ENCODE measurements at places on chromosomes 12 and 14.

DNA sequence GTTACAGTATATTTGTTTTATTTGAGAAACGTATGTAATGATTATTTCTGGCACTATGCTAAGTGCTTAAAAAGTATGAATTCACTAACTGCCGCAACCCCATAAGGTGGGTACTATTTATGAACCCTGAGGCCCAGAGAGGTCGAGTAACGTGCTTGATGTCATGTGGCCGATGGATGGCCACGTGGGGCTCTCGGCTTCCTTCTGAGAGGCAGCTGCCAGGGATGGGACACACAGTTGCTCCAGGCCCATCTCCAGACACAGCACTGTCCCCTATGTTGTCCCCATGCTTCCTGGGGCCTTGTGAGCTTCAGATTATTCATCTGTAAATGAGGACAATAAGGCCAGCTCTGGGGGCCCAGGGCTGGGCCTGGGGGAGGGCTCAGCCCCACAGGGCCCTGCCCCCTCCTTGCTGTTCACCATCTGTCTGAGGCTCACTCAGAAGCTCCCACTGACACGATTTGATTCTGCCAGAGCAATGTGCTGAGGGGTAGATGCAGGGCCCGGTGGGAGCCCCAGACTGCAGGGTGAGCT, 115.0 kb downstream of the CALM1 start:
- DNase-seq, result no peak

- DNase-seq, result no peak
These were observed 13.5 kb downstream of the GPR84 start for GRCh38 chr12:54350743-54351142.

DNA sequence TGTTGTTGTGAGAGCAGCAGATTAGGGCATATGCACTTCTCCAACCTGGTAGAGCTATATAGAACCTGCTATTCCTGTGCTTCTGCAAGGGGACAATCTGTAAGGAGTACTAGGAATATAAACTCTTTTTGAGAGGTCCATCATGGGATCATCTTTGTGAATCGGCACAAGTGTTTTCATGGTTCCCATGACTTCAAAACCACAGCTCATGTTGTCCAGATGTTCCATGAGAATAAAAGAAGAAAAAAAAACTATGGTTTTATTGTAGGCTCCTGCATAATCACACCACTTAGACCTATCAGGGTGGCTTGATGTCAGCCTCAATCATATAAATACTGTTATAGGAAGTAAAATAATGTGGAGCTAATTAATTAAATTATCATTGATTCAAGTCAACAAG, 311.4 kb upstream of the ATP2B1 start:
- DNase-seq, result no peak

DNA sequence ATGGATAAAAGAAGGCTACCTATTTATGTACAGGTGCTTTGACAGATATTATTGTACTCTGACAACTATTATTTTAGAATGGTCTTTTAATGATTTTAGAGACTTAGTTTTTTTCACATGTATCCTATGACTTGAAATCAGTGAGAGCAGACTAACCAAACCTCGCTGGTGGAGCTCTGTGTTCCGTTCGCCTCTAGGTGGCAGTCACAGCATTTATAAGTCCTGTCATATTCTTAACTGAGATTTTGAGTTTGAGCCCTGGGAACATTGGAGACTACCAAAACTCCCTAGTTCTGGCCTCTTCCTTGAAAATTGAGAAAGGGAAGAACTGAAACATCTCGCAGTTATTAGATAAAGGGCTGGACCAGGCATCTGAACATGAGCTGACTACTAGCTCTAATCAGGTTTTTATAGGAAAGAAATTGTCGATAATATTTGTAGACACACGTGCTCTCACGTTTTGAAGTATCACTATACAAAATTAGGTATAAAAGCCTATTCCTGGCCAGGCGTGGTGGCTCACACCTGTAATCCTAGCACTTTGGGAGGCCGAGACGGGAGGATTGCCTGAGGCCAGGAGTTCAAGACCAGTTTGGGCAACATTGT, 48.3 kb downstream of the TTLL5 start:
- peak; percentile 35 for DNase-seq

GRCh38 chr12:70534466-70534865, 102.8 kb downstream of the PTPRB start:
- DNase-seq, result no peak

- DNase-seq, result no peak
These were observed 148.7 kb downstream of the ETV6 start for GRCh38 chr12:11798006-11798708.

DNA sequence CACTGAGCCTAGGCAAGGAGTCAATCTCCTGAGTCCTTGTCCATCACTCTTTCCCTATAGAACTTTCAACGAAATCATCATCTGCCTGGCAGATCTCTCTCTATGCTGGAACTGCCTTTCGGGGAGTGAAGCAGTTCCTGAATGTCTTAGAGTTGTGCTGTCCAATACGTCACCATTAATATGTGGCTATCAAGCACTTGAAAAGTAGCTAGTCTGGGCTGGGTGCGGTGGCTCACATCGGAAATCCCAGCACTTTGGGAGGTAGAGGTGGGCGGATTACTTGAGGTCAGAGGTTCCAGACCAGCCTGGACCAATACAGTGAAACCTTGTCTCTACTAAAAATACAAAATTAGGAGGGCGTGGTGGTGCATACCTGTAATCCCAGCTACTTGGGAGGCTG, 35.1 kb downstream of the NRDE2 start:
- no peak for DNase-seq

- no peak for DNase-seq
These were observed 239.4 kb upstream of the CRY1 start for GRCh38 chr12:107332743-107333142.

DNA sequence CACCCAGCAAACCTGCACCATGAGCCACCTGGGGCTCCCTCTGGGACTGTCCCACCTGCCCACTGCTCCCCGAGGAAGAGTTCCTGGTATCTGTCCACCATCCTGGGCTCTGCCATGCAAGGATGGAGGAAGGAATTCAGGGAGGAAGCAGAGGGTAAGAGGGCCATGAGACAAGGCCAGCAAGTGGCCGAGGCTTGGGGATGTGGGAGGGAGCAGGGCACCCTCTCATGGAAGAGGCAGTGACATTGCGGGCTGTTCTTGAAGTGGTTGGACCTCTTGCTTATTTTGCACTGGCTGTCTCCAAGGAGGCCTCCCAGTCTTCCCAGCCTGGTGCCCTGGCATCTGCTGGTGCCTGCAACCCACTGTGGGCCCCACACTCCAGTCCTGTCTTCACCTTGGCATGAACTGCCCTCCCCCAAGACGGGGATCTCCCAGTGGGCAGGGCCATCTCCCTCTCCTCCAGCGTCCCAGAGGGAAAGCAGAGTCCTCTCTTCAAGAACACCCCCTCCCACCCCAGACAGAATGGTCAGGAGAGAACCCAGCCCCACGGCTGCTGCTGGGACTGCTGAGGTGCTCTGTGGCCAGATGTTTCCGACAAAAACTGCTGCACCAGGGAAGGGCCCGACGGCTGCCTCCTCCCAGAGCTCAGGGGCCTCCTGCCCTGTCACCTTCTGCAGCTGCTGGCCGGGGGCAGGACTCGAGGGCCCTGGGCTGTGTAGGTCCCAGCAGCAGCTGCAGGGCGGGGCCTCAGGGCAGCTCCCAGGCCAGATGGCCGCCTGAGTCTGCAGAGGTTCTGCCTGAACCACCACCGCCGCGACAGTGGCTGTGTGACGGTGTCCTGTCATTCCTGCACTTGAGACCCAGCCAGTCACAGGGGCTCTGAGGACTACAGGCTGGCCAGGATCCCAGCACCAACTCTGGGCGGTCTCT, 1.8 kb upstream of the AKT1 start:
- DNase-seq, result no peak

GRCh38 chr12:43812926-43813325, 6.8 kb upstream of the TWF1 start:
- DNase-seq, result no peak

GRCh38 chr12:129234209-129234608, 380.9 kb downstream of the GLT1D1 start:
- DNase-seq, result no peak

- DNase-seq, result no peak
These were observed 1214.3 kb upstream of the TMEM132C start for GRCh38 chr12:127052511-127053232.

- DNase-seq, result peak; percentile 41
These were observed 4.8 kb downstream of the SLC38A1 start for GRCh38 chr12:46264057-46264456.

DNA sequence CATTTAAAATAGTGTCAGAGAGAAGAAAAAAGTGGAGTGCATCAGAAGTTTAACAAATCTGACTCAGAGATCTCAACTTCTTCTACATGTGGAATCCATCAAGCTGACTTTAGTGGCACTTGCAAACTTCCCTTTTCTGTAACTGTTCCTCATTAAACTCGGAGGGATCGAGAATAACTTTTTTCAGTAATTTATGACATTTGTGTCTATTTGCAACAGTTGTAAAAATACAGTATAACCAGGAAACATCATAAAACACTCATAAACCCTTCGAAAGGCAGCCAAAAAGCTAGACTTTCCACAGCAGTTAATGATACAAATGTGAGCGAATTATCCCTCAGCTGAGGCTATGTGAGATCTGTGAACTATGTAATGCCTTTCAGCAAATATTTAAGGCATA, 1936.8 kb upstream of the SEL1L start:
- DNase-seq, result no peak

DNA sequence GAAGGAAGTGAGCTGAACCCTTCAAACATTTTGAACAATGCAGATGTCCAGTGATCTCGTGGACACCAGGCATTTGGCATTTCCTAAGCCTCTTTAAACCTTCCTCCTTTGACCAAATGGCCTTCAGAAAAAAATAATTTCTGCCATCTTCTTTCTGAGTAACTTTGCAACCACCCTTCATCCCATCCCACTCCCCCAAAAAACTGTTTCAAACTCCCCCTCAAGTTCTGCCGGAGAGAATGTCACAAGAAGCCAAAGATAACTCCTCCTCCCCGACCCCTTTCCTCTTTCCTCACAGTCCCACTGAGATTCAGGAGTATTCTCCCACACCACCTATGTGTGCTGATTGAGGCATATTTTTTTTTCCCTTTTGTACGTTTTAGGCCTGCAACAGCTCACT, 1.7 kb downstream of the KSR2 start:
- no peak for DNase-seq

GRCh38 chr14:23828616-23829015, 125.0 kb upstream of the DHRS4 start:
- no peak for DNase-seq

DNA sequence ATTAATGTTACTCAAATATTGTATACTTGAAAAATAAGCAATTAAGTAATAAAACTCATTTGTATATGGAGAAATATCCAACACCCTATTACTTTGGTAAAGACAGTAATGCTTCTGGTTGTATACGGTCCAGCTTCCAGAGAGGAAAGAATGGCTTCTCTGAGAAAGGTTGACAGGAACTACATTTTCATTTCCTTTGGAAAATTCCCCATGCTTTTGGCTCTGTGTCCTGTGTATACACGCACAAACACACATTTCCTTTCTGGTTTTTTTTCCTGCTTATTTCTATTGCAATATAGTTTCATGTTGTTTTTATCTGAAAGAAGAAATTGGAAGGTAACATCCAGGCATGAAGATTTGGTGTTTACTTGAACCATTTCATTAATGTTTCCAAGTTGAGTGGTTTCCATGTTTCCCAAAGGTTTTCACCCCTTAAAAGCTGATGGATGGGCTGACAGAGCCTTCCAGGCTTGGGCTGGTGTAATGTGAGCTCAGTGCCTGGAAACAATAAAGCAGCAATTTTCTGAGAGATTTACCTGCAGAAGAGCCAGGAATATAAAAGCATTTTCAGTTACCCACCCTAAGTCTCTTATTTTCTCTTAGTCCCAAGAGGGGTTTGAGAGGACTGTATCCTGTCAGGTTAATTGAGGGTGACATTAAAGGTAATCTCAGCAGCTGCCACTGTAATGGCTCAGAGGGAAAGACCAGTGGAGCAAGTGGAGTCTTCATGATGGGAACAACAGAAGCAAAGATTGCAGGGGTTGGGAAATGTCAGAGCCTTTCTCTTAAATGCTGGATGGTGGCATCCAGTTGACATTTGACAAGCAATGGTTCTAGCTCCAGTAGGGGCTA, 33.4 kb upstream of the TMTC1 start:
- no peak for DNase-seq

DNA sequence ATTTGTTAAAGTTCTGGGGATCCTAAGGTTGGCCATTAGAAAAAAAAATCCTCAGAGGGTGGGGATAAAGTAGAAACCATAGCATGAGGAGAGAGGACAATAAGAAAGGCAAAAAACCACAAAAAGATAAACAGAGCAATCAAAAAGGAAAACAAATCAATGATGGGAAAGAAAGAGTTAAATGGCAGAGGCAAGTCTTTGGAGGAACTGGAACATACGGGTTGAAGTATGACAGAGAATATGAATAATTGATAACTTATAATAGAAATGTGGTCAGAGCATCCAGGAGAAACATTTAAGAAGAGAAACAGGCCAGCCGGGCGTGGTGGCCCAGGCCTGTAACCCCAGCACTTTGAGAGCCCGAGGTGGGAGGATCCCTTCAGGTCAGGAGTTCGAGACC, 17.8 kb upstream of the SALL2 start:
- no peak for DNase-seq

DNA sequence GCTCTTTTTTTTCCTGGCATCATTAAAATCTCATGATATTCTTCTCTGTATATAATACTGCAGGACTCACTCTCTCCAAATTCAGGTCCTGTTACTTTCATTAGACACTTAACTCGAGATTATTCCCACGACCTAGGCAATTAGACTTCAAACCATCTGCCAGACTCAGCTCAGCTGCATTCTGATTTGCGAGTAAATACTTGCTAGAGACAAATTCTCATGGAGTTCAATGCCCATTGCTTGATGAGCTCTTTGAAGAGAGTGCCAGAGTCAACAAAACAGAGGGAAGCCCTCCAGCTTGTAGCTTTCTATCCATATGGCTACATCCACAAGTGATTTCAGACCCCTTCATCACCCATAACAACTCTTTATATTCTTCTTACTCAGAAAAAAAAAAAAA, 88.3 kb downstream of the GTF2A1 start:
- no peak for DNase-seq

GRCh38 chr14:62030387-62030786, 268.2 kb downstream of the SNAPC1 start:
- no peak for DNase-seq

GRCh38 chr12:51911307-51911706, 4.0 kb downstream of the ACVRL1 start:
- DNase-seq, result no peak

GRCh38 chr12:120801146-120801545, 75.5 kb downstream of the ACADS start:
- DNase-seq, result no peak

DNA sequence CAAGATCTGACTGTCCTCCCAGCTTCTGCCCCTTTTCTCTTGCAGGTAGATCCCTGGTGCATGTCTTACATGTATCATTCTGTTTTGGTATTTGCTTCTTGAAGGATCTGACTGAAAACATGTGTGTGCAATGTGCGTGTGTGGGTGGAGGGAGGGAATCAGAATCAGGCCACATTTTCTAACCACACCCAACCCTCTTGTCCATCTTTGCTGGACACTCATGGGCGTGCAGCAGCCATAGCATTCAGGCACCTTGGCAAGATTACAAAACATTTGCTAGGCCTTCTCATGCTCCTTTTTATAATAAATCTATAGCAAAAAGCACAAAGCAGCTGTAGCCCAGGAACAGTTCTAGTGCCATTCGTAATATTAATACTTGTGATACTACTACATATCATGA, 233.6 kb upstream of the E2F7 start:
- DNase-seq, result no peak

- DNase-seq, result no peak
These were observed 57.5 kb downstream of the SOS2 start for GRCh38 chr14:50173891-50174290.

GRCh38 chr14:80124794-80125193, 86.5 kb downstream of the DIO2 start:
- DNase-seq, result no peak

- no peak for DNase-seq
These were observed 125.7 kb downstream of the TSPAN9 start for GRCh38 chr12:3202734-3203446.

- no peak for DNase-seq
These were observed 975.9 kb downstream of the FLRT2 start for GRCh38 chr14:86505808-86506207.
